Central memory CD4-positive, alpha-beta T cell (primary cell): ENCODE measurements at places on chromosomes 11 and 22.
A peak's percentile ranks its signal among the peaks of the same experiment; 100 is the strongest.

- peak; percentile 43 for DNase-seq
These were observed 7.3 kb downstream of the NEAT1 start for GRCh38 chr11:65429724-65430405.

DNA sequence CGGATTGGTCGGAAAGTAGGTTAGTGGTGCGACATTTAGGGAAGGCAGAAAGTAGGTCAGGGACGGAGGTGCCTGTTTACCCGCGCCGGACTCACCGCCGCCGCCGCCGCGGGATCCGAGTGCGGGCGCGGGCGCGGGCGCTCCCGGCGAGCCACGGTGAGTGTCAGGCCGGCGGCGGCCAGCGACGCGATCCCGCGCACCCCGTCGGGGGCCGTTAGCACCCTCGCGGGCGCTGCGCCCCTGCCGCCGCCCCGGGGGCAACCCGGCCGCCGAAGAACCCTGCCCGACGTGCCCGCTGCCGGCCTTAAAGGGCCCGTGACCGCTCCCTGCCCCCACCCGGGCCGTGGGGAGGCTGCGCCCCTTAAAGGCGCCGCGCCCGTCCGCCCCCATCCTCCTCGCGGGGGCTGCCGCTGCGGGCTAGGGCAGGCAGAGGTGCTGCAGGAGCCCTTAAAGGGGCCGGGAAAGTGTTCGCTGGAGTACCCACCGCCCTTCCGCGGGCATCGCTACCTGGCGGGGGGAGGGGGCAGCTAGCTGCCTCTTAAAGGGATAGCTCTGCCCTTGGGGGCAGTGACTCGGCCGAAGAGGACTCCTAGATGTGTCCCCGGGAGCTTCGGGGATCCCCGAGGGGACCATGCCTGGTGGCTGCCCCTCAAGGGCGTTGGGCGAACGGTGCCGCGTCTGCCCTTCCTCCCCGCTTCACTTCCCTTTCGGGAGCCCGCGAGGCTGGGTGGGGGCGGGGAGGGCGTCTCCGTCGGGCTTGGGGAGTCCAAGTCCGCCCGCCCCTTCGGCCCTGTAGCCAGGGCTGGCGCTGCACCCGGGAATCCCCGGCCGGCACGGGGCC lies at the start of gene BMAL1:
Gene BMAL1, plus strand, starts transcription at position 23 of the 841 bp plus-strand sequence. CDS start 76,519 bp downstream, outside the sequence.
- peak; percentile 46 for DNase-seq

DNA sequence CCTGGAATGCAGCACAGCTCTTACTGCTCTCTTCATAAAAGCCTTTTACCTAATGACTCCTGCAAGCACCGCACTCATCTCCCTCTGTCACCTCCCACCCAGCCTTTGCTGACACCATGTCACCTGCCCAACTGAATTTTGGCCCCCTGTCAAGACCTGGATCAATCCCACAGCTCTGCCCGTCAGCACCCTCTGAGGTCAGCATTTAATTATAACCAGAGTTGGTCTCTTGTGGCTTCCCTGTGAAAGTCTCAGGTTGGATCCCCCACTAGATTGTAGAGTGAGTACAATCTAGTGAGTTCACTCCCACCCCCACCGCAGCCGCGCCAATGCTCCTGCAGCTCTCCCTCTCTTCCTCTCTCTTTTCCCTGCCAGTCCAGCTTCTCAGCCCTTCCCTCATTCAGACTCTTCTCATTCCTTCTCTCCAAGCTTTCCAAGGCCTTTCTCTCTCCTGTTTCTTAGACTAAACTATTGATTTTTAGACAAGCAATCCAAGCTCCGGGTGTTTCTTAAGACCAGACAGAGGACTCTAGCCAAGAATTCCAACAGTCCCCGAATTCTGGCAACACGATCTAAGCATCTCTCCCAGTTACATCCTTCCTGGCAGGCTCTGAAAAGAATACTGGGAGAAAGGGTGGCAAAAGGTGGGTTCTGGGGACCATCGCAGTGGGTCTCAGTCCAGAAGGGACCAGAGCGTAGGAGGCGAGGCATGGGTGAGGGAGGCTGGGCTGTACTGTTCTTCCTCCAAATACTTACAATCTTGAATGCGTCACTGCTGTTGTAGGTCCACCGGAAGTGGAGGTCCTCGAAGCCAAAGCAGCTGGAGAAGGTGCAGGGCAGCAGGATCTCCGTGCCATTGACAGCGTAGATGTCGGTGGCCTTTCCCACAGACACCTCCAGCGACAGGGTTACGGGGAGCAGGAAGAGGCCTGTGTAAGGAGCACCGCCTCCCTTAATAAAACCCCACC lies 8.0 kb downstream of the SCN4B start:
- DNase-seq = no peak

DNA sequence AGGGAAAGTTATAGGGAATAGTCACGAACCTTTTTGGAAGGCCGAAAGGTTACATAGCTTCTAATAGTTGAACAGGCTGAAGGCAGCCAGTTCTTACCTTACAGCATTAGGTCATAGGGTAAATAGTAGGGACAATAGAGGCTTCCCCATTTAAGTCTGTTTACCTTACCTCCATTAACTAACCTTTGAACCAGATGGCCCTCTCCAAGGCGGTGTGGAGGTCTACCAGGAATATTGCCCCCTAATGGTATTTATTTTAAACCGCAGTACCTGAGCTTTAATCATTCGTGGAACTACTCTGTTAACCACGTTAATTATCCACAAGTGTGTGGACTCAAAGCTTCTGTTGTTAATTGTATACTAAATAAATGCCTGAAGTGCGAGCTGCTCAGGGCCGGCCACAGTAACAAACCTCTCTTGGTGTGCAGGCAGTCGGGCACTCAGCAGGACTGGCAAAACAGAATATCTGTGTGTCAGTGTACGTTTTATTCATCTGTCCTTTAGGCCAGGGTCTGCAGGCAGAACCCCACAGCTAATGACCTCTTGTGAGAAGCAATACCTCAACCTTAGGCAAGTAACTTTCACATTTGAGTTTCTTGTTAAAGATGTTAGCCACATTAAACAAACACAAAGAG lies 81.7 kb downstream of the PRCP start:
- no peak for DNase-seq

- no peak for DNase-seq
These were observed 11.4 kb downstream of the GNB1L start for GRCh38 chr22:19843107-19843856.

- no peak for DNase-seq
These were observed 59.8 kb downstream of the TMEM135 start for GRCh38 chr11:87097582-87097981.

- DNase-seq = no peak
These were observed 44.6 kb downstream of the TCF20 start for GRCh38 chr22:42225841-42226240.

DNA sequence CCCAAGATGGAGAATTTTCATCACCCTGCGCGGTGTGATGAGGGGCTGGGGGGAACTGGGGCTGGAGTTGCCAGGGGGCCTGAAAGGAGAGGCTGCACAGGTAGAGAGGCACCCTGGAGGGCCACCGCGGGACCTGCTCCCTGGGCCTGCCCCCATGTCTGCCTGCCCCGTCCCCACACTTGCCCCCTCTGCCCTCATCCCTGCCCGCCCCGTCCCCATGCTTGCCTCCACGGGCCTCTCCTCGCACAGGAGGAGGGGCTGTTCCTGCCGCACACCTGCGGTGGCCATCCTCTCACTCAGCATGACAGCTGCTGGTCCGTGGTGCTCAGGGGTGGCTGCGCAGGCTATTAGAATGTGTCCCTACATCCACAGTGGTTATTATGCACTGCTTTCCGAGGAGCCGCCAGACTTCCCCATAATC lies 43.5 kb downstream of the LINC01488 start:
- no peak for DNase-seq
